ENCODE measurements at places on chromosomes 4 and X.

GRCh38 chrX:104193485-104193884, 27.2 kb downstream of the FAM199X start:
- peak; percentile 5 for DNase-seq

DNA sequence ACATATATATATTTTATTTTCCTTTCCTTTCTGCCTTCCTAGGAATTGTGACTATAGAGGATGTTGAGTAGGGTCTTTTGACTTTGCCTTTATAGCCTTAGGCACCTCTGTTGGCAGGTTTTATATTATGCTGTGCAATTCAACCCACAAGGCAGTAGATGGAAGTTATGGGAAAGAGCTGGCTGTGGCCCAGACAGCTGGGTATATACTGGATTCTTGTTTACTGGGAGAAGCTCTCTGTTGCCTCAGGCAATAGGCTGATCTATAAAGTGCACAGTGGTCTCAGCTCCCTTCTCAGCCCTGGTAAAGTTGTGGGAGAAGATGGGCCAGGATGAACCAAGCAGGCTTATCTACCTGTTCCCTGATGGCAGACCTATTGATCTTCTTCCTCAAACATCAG, 342.0 kb downstream of the GBA3 start:
- no peak for DNase-seq

- DNase-seq = peak; percentile 12
These were observed 4.2 kb downstream of the TLL1 start for GRCh38 chr4:165877286-165877685.

DNA sequence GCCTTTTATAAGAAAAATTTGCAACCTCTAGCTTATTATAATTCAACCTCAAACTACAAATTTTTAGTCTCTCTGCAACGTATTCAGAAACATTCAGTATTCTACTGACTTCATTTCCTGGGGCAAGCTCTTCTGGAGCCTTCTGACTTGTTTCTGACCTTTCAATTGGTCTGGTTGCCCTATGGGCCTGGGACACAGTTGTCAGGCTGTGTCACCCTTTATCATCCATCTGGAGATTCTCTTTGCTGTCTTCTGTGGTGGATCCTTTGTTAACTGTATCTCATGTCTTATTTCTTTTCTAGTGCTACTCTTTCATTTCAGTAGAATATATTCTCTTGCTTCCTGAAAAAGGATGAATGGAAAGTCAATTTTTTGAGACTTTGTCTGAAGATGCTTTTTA, 55.1 kb upstream of the PGRMC2 start:
- no peak for DNase-seq

DNA sequence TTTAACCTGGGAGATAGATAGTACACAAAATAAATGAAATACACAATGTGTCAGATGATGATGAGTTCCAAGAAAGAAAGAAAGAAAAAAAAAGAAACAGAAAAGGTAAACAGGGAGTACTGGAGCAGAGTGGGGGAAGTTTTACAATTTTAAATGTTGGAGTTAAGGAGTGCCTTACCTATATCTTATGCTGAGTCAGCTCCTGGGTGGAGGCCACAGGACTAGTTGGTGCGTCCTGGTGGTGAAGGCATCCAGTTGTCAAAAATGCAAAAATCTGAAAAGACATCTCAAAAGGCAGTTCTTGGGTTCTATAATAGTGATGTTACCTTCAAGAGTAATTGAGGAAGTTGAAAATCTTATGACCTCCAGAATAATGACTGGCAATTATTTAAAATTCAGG, 42.4 kb upstream of the MTMR8 start:
- DNase-seq = no peak

- no peak for DNase-seq
These were observed 212.4 kb downstream of the ARHGAP10 start for GRCh38 chr4:147944249-147944648.
